K562 (cell line): ENCODE measurements at places on chromosomes 3 and 15. TPM values are rescaled to one million over a fixed set of nuclear protein-coding genes. Genes with fewer than 3 reads are reported as not detected.

- H3K4me3 ChIP-seq, result no peak overlapping the region
- DNase-seq, result no peak
- no peak overlapping the region for H3K27ac ChIP-seq
- H3K4me1 ChIP-seq, result no peaks in the 10 kb centered on the region
Observed at GRCh38 chr3:111392894-111393398, 149.1 kb upstream of the CD96 start.

GRCh38 chr15:75532413-75533250, 46.5 kb downstream of the PTPN9 start:
- H3K4me3 ChIP-seq, result no peak overlapping the region
- peaks cover 2% of the 10 kb centered on the region; the same call in 1 of the 3 replicates for H3K36me3 ChIP-seq
- H3K4me1 ChIP-seq, result no peaks in the 10 kb centered on the region
- H3K27ac ChIP-seq, result peak overlapping the region; percentile 1; the same call in 1 of the 3 replicates

GRCh38 chr15:43792761-43793476, 799 bp downstream of the SERF2 start:
- peak overlapping the region; percentile 99 for H3K27ac ChIP-seq
- peaks cover 43% of the 10 kb centered on the region for H3K36me3 ChIP-seq
- DNase-seq, result peak; percentile 34
- H3K4me1 ChIP-seq, result peaks cover 35% of the 10 kb centered on the region
- no peaks in the 10 kb centered on the region for H3K27me3 ChIP-seq

Gene C2CD4A
- total RNA-seq, result not detected in 2 replicates

Gene ACKR4
- not detected in 2 replicates for total RNA-seq

GRCh38 chr3:169237201-169237600, 426.3 kb downstream of the MECOM start:
- no peaks in the 10 kb centered on the region for H3K27me3 ChIP-seq
- no peak for DNase-seq
- H3K4me1 ChIP-seq, result no peaks in the 10 kb centered on the region
- H3K36me3 ChIP-seq, result no peaks in the 10 kb centered on the region

DNA sequence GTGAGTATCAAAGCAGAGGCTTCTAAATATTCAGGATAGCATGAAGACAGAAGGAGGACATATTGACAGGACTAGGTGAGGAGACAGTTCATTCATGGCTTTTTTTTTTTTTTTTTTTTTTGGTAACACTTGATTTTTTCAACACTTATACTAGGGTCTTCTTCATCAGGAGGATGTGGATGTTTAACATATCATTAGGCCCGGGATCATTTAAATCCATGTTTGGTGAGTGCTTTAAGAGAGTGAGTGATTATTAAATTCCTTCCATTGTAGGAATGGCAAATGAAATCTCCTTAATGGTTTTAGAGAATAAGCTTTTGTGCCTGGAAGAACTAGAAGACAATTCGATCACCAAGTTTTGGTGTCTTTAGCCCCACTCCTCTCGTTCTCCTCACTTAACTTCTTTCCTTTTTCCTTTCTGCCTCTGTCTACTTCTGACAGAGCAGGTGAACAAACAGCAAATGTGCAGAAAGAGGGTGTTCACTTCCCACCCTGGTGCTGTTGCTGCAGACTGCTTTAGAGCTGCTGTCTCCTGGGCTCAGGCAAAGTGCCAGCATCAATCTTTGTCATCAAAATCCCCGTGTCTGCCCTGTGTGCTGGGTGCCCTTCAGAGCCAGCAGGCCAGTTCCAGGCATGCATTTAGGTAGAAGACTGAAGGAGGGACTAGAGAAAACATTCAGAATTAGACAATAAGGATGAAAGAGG, 35.6 kb upstream of the RAB11A start:
- no peak for DNase-seq
- peaks cover 22% of the 10 kb centered on the region for H3K4me1 ChIP-seq
- H3K27me3 ChIP-seq, result no peaks in the 10 kb centered on the region
- H3K4me3 ChIP-seq, result no peak overlapping the region

DNA sequence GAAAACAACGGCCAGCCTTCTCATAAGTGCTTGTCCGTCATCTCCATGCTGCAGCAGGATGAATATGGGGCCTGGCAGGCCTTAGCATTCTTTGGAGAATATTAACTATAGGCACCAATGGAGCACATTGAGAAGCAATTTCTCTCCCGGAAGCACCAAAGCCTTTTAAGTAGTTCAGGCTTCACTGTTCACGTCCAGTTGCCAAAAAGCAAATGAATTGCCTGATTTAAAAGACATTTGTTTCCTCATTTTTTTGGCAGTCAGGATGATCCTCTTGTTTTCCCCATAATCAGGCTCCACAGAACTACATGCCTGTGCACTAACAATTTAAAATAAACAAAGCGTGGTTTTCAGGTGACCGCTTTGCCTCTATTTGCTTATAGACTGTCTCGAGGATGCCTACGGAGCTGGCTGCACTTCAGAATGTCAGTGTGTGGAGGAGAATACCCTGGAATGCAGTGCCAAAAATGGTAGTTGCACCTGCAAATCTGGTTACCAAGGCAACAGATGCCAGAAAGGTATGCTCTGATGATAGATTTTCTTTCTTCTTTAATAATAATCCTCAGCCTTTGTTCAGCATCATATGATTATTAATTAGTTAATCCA, 725.2 kb upstream of the GOLIM4 start:
- no peaks in the 10 kb centered on the region for H3K27me3 ChIP-seq
- no peaks in the 10 kb centered on the region for H3K36me3 ChIP-seq
- no peak overlapping the region for H3K4me3 ChIP-seq
- H3K4me1 ChIP-seq, result no peaks in the 10 kb centered on the region

GRCh38 chr15:44468709-44469385, 41.4 kb downstream of the CTDSPL2 start:
- H3K4me3 ChIP-seq, result no peak overlapping the region
- H3K36me3 ChIP-seq, result peaks cover 50% of the 10 kb centered on the region; the same call in 2 of the 3 replicates
- no peaks in the 10 kb centered on the region for H3K27me3 ChIP-seq

Gene TNNC1
- 0.47 TPM in 1 of 2 replicates, not detected in the other for total RNA-seq

Gene CRABP1
- total RNA-seq, result 0.40 and 0.60 TPM in 2 replicates
